ENCODE measurements at places on chromosomes 1 and 21.

DNA sequence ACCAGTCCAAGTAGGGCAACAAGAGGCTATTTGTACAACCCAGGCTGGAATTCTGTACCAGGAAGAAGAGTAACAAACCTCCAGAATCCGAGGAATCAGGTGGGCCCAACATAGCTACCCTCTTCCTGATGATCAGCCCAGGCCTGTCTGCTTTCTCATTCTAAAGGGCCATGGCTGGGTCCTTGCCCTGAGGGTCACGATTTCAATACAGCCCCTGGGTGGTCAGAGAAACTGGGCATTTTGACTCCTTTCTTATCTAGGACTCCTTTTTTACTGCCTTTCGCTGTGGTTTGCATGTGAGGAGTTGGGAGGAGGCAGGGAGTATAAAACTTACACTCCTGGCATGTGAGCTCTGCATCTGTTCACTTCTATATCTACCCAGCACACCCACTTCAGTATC lies 164.9 kb upstream of the COA6 start:
- no peak for DNase-seq

- no peak for DNase-seq
Observed at GRCh38 chr1:19321071-19321470, 8.9 kb downstream of the SLC66A1 start.

- DNase-seq, result no peak
Observed at GRCh38 chr21:37058261-37058660, 14.6 kb downstream of the PIGP start.

DNA sequence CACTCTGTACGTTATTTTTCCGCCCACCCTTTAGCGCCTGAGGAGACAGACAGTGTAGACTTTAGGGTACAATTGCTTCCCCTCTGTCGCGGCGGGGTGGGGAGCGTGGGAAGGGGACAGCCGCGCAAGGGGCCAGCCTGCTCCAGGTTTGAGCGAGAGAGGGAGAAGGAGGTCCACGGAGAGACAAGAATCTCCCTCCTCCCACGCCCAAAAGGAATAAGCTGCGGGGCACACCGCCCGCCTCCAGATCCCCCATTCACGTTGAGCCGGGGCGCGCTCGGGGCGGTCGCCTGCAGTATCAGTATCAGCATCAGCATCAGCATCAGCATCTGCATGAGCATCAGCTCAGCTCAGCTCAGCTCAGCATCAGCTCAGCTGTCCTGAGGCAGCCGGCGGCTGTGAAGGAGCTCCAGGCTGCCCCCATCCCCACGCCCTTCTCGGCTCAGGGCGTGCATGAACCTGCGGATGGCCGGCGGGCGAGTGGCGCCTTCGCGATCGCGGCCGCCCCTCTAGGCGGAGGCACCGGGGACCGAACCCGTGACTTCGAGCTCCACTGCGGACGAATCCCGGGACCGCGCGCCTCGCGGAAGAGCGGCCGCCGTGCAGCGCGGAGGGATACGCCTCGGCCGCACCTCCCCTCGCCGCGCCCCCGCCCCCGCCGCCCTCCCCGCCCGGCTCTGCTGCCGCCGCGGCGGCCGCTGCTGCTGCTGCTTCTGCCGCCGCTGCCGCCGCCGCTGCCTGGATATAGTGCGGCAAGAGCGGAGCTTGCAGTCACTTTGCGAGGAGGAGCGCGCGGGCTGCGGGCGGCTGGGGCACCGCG lies at the start of gene NCAM2:
TSS of gene NCAM2 (plus strand) at position 774 of the 820 bp plus-strand sequence.
- peak; percentile 85 for DNase-seq

GRCh38 chr1:20266141-20266540 lies 24.5 kb upstream of the VWA5B1 start:
- no peak for DNase-seq

DNA sequence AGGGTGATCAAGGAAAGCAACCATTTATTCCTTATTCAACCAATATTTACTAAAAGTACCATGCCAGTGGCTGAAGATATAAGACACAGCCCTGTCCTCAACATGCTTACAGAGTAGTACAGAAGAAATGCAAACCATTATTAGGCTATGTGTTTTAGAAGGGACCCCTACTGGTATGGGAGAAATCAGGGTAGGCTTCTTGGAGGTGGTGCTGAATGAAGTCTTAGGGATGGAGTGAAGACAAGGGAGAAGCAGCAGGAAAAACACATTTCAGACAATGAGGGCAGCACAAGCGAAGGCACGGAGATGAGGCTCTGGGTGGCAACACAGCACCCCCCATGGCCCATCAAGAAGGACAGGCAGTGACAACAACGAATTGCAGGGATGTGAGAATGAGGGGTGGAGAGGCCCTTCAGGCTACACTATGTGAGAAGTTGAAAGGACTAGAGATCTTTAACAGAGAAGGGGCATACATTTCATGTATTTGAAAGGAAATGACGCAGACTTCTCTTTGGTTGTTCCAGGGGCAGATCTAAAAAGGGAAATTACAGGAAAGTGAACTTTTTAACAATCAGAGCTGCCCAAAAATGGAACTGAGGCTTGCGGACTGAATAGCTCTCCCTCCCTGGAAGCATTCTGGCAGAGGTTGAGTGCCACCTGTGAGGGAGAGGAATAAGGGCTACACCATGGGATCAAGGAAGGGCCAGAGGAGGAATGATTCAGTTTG lies 16.8 kb upstream of the CD58 start:
- DNase-seq, result no peak

DNA sequence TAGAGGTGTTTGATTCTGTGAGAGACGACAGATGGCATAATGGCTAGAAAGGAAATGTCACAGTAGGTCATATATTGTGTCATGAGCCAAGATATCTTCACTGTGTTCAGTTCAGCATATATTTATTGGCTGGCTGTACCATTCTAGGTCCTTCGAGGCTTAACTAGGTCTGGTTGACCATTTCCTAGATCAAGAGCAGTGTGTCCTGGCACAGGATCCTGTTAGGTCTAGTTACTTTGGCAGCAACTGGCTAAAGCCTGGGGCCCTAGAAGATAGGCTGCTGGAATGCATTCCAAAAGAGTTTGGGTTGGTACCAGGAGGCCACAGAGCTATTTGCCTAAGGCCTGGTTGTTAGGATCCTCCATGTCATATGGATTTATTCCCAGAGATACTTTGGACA lies 20.9 kb downstream of the ZBTB40 start:
- no peak for DNase-seq

DNA sequence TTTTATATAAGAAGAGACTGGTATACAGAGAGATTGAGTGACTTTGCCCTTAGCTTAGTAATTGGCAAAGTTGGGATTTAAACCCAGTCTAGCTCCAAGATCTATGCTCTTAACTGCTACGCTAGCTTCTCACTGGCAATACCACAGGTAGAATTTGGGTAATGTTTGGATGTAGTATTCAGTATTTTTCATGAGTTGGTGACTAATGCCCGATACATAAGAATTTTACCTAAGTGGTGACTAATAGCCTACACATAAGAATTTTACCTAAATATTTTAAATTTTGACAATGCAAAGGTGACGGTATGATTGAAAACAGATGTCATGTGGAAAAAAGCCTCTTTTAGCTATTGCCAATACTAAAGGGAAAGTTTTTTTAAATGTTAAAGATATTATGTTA lies 24.3 kb downstream of the GPSM2 start:
- no peak for DNase-seq

- DNase-seq, result no peak
Observed at GRCh38 chr1:115258302-115258866, 79.7 kb downstream of the NGF start.

DNA sequence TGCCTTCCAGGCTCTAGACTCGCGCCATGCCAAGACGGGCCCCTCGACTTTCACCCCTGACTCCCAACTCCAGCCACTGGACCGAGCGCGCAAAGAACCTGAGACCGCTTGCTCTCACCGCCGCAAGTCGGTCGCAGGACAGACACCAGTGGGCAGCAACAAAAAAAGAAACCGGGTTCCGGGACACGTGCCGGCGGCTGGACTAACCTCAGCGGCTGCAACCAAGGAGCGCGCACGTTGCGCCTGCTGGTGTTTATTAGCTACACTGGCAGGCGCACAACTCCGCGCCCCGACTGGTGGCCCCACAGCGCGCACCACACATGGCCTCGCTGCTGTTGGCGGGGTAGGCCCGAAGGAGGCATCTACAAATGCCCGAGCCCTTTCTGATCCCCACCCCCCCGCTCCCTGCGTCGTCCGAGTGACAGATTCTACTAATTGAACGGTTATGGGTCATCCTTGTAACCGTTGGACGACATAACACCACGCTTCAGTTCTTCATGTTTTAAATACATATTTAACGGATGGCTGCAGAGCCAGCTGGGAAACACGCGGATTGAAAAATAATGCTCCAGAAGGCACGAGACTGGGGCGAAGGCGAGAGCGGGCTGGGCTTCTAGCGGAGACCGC lies 2.0 kb upstream of the OLIG2 start:
- DNase-seq, result no peak

GRCh38 chr1:228158151-228159007 lies 7.2 kb upstream of the IBA57 start:
- DNase-seq, result no peak

- DNase-seq, result no peak
Observed at GRCh38 chr1:220901881-220902280, 22.6 kb downstream of the HLX start.

- no peak for DNase-seq
Observed at GRCh38 chr21:42578034-42578433, 64.4 kb downstream of the SLC37A1 start.

- DNase-seq, result no peak
Observed at GRCh38 chr21:29547998-29548397, 249.3 kb downstream of the BACH1 start.

GRCh38 chr1:222263791-222264190 lies 284.1 kb downstream of the HHIPL2 start:
- DNase-seq, result no peak

GRCh38 chr1:3902571-3903091 lies 2.6 kb upstream of the C1orf174 start:
- DNase-seq, result no peak

DNA sequence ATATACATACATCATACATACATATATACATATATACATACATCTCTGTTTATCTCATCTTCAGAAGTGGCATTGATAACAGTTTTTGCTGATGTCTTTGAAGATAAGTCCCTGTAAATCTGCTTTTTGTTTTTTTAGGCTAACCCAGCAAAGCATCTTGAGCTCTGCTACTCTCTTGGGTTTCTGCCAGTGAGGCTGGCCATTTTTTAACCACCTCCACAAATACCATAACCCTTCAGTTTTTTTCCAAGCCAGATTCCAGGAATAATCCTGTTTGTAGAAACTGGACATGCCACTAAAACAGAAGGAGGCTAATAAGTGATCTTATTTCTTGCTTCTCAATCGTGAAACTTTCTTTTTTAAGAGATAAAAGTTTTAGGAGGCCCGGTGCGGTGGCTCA lies 21.6 kb downstream of the SDHC start:
- DNase-seq, result no peak

DNA sequence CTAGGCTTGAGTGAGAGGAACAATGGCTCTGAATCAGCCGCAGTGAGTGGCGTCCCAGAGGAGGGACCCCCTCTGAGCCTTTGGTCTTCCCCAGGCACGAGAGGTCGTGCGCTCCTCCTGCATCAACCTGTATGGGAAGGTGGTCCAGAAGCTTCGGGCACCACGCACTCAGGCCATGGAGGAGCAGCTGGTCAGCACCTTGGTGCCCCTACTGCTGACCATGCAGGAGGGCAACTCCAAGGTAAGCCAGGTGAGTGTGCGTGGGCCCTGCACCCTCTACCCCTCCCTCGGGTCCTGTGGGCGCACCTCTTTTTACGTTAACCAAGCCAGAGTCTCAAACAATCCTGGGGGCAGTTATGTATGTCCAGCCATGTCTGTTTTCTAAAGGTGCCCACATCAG lies 13.7 kb upstream of the TTC4 start:
- no peak for DNase-seq

DNA sequence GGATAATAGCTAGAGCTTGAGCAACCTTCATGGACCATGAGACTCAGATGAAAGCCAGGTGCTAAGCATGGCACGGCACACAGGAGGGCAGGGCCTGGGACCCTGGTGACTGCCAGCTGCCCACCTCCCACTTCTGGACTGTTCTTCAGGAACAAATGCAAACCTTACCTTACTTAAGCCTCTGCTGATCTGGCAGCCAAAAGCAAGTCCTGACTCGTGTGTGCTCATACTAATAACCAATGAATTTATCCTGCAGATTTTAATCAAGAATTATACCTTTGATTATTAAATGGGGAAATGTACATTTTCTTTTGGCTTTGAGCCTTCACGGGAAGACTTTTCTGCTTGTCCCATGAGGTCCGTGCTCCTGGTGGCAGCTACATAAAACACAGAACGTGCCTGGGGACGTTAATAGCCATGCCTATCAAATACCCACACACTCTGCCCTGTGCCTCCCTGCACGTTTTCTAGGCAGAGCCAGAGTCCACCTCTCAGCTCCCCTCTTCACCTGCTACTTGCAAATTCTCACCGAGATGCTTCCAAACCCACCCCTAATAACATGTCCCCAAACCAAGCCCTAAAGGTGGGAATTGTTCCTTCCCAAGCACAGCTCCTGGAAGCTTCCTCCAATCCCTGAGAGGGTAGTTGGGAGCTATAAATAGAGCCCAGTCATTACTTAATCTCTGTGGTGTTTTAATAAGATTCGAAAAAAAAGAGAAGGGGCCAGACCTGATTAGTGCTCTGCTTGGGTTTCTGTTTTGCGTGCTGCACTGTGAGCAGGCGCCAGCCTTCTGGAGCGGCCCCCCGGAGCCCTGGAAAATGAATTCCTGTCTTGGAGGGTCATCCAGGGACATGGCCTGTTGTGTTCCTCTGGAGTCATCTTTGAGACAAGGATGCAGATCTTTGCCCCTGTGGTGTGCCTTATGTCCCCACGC lies 33.5 kb downstream of the SLC1A7 start:
- no peak for DNase-seq

- no peak for DNase-seq
Observed at GRCh38 chr1:196557797-196558196, 50.4 kb downstream of the KCNT2 start.

- no peak for DNase-seq
Observed at GRCh38 chr1:212691561-212692071, 8.0 kb downstream of the BATF3 start.

DNA sequence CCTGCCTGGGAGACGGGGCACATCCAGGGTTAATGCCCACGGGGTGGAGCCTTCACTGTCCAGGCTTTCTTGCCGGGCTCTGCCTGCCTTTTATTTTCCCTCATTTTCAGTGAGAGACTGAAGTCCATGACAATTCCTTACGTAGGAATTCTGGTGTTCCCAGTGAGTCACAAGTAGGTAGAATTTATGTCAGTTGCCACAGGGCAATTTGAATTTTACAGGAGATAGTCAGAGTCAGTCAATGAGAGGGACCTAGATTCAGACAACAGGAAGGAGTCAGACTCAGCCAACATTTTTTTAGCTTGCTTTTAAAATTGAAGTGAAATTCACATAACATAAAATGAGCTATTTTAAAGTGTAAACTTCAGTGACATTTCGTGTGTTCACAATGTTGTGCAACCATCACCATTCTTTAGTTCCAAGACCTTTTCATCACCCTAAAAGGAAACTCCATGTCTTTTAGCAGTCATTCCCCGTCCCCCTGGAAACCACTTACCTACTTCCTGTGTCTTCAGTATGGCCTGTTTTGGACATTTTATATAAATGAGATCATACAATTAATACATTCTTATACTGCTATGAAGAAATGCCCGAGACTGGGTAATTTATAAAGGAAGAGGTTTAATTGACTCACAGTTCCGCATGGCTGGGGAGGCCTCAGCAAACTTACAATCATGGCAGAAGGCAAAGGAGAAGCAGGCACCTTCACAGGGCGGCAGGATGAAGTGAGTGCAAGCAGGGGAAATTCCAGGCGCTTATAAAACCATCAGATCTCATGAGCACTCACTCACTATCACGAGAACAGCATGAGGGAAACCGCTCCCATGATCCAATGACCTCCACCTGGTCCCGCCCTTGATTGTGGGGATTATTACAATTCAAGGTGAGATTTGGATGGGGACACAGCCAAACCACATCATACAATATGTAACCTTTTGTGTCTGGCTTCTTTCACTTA lies 14.6 kb downstream of the AJAP1 start:
- DNase-seq, result no peak

Measured in iPS-NIHi11 (cell line).